ENCODE measurements at places on chromosomes 5 and 9.

GRCh38 chr5:150241298-150242160, 48.0 kb downstream of the CAMK2A start:
- no peak for DNase-seq

- DNase-seq = no peak
Measured at GRCh38 chr5:55140908-55141665, 18.9 kb upstream of the GPX8 start.

DNA sequence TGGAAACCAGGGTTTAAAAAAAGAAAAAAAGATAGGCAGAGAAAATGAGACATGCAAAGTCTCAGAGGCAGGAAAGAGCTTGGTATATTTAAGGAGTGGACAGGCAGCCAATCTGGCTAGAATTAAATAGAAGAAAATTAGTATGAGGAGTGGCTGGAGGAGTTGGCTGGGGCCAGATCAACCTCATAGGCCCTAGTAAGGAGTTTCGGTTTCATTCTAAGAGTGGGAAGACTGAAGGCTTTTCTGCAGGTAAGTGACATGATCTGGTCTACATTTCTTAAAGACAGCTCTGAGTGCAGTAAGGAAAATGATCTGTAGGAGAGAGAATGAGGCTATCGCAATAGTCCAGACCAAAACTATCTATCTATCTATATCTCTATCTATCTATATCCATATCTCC, 27.5 kb downstream of the ADRB2 start:
- DNase-seq = no peak

GRCh38 chr5:9263656-9264055, 282.2 kb downstream of the SEMA5A start:
- DNase-seq = no peak

- DNase-seq = no peak
Measured at GRCh38 chr5:61139094-61139873, 23.0 kb downstream of the SMIM15 start.
